ENCODE measurements at places on chromosomes 13 and 19. TPM values are rescaled to one million over a fixed set of nuclear protein-coding genes. Genes with fewer than 3 reads are reported as not detected.

GRCh38 chr13:98133946-98134345 is 8.9 kb upstream of the FARP1 start:
- DNase-seq, result no peak

The NTF4 gene
- total RNA-seq, result not detected

- no peak for DNase-seq
Observed at GRCh38 chr13:29654384-29654783, 58.9 kb upstream of the SLC7A1 start.

The CEACAM3 gene
- total RNA-seq, result not detected

The TSEN34 gene
- 80.9 TPM for total RNA-seq

The FLT3LG gene
- 6.1 TPM for total RNA-seq

The CALR3 gene
- total RNA-seq, result not detected

DNA sequence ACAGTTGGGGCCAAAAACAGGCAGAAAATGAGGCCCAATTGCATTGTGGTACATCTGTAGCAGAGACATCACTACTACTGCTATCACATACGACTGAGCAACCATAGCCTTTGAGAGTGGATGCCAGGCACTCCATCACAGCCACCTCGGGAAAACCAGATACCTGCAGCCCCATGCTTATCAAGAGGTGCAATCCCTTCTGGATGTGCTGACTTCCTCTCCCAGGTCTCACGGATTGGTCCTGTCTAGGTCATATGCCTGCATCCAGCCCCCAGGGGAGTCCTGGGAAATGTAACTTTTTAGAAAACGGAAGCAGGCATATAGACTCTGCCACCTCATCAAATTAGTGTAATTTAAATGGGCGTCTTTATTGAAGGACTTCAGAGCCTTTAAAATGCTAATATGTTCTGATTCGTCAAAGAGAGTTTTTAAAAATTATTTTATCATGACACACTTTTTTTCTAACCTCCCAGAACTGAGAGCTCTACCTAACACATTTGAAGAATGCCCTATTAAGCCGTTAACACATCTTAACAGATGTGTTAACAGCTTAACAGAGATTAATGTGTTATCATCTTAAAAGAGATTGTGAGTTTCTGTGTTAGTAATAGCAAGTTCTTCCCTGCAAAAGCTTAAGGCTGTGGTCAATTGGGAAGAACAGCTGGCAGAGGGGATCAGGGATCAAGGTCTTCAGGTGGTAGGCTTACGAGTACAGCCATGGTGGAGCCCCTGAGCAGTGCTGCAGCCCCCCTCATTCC is 63.9 kb downstream of the DLEU7 start:
- no peak for DNase-seq

DNA sequence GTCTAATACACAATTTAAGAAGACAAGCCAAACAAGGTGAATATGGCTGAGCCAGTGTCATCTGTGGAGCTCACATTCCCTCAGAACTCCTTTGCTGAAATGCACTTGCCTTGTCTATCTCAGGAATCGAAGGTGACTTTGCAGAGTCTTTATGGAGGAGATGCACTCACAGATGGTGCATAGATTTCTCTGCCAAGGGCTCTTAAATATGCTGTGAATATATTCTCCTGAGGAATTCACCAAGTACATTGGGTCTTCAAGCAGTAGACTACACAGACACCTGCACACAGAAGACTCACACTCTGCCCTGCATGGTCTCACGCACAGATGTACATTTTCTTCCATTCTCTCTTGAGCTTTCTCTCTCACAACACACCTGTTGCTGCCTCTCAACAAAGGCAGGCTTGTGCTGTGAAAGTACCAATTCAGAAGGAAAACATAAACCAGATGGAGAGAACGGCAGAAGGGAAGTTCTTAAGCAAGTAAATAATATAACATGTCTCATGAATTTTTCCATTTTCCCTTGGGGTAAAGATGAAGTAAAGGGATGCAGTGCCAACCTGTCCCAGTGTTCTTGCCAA is 174.7 kb downstream of the DLEU7 start:
- no peak for DNase-seq

The CD37 gene
- 9.4 TPM for total RNA-seq

The ERCC2 gene
- total RNA-seq, result 4.6 TPM

DNA sequence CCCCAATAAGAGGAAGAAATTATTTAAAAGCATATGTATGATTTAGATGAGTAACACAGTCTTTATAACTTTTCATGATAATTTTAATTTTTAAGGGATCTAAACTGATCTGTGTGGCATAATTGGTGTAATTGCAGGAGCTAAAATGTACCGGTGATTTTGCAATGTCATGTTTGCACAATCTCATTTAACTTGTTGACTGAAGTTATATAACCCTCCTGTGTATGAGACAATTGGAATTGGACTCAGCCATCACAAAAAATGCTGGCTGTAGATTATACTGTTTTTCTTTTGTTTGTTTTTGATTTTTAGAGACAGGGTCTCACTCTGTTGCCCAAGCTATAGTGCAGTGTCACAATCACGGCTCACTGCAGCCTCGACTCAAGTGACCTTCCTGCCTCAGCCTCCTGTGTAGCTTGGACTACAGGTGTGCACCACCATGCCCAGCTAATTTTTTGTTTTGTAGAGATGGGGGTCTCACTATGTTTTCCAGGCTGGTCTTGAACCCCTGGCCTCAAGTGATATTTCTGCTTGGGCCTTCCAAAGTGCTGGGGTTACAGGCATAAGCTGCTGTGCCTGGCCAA is 26.1 kb downstream of the FGF9 start:
- DNase-seq, result no peak
